ENCODE measurements at places on chromosomes 3 and 15.

DNA sequence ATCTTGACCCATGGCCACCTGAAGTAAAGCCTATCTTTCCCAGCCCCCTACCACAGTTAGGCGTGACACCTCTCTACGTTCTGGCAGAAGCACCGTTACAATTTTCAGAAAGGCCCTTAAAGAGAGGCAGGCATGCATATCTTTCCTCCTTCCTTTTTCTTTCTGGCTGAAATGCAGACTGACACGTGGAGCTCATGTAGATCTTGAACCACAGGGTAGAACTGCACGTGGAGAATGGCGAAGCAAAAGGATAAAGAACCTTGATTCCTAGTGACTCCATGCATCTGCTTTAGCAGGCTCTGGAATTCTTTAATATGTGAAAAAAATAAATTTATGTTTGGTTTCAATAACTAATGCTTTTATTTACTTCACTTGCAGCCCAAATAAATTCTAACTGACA lies 166.6 kb downstream of the CPNE4 start:
- DNase-seq, result no peak

- peak; percentile 97 for DNase-seq
These were observed at the start of gene ARIH1 for GRCh38 chr15:72473614-72474465. Gene ARIH1 (plus strand): TSS chr15:72474330. CDS start chr15:72474640, 310 bp downstream.

DNA sequence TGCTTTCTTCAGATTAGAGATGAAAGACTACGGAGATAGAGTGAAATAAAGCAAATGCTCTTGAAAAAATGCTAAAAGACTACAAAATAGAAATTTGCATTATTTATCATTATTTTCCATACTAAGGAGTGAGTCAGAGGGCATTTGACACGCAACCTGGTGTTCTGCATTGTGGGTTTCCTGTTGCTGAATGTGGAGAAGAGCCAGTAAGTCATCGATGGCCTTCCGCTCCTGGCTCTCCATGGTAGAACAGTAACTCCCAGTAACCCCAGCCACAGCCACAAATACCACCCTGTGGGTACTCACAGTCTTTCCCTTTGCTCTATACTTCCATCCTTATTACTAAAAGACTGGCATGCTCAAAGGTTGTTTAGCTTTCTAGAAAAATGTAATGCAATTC lies 61.5 kb downstream of the CGGBP1 start:
- peak; percentile 74 for DNase-seq

DNA sequence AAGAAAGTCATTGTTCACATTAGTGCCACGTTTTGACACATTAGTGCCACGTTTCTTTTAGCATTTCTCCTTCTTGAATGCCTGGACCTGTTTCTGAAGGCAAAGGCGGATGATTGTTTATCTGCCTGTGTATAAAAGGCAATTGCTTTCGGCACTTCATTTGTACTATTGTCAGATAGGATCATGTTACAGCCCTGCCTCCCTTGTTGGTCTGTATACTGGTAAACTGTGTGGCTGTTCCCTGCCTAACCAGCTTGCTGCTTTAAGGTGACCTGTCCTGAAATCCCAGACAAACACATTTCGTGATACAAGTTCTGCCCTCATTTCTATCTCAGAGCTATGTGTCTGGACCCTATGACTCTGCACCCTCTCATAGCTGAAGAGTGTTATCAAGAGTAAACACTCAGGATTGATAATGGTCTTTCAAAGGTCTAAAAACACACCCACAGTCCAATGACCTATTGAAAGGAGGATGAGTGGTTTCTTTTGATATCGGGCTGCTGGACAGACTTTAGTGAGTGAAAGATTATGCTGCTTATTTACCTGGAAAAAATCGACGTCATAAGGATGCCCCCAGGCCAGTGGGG lies 276.3 kb upstream of the MCTP2 start:
- DNase-seq, result no peak

DNA sequence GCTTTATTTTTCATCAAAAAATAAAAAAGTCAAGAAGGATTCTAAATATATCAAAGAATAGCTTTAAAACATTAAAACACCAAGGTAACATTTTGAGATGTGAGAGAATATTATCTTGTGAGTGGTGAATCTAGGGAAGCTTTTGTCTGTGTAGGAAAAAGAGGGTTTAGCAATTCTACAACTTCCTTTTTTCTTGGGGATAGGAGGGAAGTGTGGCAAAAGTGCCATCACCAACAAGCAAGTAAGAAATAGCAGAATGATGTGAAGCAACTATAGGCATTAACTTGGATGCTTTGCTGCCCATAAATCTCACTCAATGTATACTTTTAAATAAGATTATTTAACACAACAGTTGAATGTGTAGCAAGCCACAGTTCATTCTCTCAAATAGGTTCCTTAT lies 57.8 kb upstream of the SUCLG2 start:
- DNase-seq, result no peak

DNA sequence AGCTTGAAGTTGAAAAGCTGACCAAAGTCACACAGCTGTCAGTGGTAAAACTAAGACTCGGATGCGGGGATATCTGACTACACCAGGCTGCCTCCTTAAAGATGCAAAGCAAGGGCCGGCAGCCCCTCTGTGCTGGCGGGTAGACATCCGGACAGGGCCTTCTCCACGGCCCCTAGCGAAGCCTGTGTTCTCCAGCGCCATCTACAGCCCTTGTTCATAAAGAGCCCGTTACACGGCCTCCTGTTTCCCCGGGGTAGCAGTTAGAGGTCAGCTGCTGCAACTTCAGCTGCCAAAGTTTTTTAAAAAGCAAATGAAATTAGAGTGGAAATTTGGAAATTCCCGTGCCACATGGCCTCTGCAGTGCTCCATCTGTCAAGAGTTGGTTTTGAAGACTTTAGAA lies 383.0 kb downstream of the TBL1XR1 start:
- peak; percentile 30 for DNase-seq

DNA sequence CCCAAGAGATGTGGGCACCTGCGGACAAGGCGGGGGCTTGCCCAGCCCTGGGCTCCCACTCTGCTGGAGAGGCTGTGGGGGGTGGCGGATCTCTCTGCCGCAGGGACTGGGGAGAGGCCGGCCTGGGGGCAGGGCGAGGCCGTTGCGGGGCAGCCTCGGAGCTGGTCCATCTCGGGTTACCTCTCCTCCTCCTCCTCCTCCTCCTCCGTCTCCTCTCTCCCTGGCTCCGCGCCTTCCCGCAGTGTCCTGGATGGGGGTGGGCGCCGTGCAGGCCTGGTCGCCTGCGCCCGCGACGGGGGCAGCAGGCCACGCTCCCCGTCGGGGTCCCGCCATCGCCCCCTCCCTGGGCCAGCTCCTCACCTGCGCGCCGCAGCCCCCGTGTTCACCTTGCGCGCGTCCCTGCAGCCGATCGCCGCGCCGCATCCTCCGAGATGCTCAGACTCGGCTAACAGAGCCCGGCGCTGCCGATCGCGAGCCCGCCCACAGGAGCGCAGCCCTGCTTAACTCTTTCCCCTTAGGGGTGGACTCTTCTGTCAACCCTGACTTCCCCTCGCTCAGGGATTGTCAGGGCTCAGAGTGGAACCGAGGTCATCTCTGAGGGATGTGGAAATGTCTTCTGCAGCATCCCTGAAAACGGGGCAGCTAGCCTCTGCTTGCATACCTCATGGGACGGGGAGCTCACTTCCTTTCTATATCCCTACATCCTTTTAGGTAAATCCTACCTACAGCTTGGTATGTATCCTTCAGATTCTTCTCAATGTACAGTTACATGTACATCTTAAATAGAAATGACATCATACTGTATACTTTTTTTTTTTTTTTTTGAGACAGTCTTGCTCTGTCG lies at the start of gene PRRT3:
Gene PRRT3 (minus strand): TSS at position 447 of the 844 bp plus-strand sequence. CDS start 2,293 bp downstream, outside the sequence.
- peak; percentile 73 for DNase-seq

- no peak for DNase-seq
These were observed 723.5 kb upstream of the SGO1 start for GRCh38 chr3:20909511-20909910.

DNA sequence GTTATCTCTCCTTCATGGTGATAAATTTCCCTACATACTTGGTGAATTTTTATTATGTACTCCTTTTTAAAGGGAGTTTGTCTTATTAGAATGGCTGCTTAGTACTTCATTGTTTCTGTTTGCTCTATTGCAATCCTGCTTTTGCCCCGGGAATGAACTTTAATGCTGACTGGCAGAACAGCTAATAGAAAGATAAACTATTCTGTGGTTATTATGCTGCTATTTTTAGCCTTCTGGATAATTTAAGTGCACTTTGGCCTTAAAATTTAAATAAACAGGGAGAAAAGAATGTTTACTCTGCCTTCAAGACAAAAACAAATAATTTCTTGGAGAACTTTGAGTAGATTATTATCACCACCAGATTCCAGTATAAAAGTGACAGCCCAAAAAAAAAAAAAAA lies 413.8 kb upstream of the CCDC54 start:
- no peak for DNase-seq

DNA sequence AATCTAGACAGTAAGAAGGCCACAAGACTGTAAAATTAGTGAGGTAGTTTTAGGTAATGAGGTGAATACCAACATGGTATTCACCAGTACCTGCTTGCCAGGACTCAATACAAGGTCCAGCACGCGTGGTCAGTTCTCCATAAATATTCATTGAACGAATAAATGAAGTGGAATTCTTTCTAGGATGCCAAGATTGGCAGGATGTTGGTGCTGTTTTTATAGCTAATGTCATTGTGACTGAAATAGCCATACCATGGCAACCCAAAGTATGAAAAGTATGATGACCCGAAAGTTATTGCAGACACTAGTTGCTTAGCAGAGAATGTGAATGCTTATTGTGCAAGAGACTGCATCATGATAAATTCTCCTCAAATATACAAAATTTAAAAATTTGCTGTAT lies 307.2 kb downstream of the KCNH8 start:
- no peak for DNase-seq

DNA sequence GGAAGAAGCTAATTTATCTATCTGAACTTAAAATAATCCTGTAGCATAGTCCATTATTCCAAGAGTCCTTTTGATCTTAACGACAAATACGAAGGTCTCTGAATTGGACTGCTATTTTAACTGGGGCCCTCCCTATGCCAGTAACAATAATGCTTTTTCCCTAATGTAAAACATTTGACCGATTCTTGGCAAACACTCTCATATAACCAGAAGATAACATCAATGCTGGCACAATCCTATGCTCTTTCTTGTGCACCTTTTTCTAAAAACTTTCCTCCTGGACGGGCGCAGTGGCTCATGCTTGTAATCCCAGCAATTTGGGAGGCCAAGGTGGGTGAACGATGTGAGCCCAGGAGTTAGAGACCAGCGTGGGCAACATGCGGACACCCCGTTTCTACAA lies 3.9 kb downstream of the LRRFIP2 start:
- no peak for DNase-seq

- DNase-seq, result no peak
These were observed 1.8 kb upstream of the PLA2G4B start for GRCh38 chr15:41836713-41837454.

GRCh38 chr15:57118013-57118799 lies 199.8 kb downstream of the TCF12 start:
- DNase-seq, result no peak

DNA sequence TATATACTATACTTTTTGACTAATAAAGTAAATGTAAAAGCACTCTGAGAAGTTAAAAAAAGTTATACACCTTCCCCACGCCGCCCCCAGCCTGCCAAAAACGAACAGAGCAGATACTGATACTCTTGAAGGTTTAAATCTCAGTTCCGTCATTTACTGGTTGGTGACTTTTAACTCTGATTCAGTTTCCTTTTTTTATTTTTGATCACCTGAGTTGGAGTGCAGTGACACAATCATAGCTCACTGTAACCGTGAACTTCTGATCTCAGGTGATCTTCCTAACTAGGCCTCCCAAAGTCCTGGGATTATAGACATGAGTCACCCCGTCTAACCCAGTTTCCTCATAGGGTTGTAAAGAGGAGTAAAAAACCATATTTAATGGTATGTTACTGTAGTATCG lies 3.3 kb upstream of the TIPIN start:
- no peak for DNase-seq

GRCh38 chr3:149519912-149520311 lies 45.4 kb downstream of the TM4SF4 start:
- no peak for DNase-seq

GRCh38 chr3:122668930-122669730 lies 11.5 kb upstream of the PARP14 start:
- peak; percentile 33 for DNase-seq

GRCh38 chr3:30632065-30632464 lies 25.7 kb downstream of the TGFBR2 start:
- DNase-seq, result no peak

DNA sequence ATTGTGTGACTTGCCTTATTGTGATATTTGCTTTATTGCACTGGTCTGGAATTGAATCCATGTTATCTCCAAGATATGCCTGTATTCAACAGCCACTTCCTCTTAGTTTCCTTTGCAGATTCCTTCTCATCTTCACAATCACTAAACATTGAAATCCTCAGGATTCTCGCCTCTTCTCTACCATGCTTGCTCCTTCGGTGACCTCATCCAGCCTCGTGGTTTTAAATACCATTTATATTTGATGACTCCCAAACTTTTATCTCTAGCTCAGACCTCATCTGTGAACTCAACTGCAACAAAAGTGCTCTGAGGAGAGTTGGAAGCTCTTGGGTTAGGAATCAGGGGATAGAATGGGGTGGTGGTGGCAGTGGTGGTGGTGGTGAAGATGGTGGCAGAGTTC lies 19.9 kb downstream of the POLR2M start:
- DNase-seq, result no peak

- no peak for DNase-seq
These were observed 10.3 kb downstream of the STOML1 start for GRCh38 chr15:73981761-73982221.

GRCh38 chr3:61936344-61936937 lies 375.1 kb downstream of the PTPRG start:
- peak; percentile 23 for DNase-seq

GRCh38 chr3:5494905-5495519 lies 307.5 kb downstream of the EDEM1 start:
- DNase-seq, result no peak

DNA sequence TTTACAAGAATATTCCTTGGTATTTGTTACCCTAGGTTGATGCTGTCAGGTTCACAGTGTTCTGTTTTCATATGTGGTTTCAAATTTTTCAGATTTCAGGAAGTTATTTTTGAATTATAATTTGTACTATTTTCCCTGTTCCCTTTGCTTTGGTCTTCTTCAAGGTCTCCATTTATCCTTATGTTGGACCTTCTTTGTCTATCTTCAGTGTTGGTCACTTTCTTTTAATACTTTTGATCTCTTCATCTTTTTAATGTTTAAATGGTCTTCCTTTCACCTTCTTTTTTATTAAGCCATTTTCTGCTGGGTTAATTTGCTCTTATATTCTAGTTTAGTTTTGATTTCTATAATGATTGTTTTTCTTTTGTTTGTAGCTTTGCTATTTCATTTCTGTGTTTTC lies 61.3 kb downstream of the KLHL25 start:
- no peak for DNase-seq

Measured in stimulated activated naive CD8-positive, alpha-beta T cell treated with anti-CD3 and anti-CD28 coated beads, Interleukin-15, Interleukin-2, amounts not matched to agents 100 U/mL and 50 U/mL, for 24 hours (primary cell).